Caudate nucleus (tissue), 63 donors: ENCODE measurements at places on chromosomes 4 and X.

- no peak for DNase-seq
Observed at GRCh38 chr4:140707325-140707724, 48.9 kb downstream of the TBC1D9 start.

GRCh38 chrX:80317646-80318045 is 102.6 kb upstream of the TENT5D start:
- no peak for DNase-seq

- no peak for DNase-seq
Observed at GRCh38 chr4:22595684-22596083, 79.8 kb upstream of the ADGRA3 start.

DNA sequence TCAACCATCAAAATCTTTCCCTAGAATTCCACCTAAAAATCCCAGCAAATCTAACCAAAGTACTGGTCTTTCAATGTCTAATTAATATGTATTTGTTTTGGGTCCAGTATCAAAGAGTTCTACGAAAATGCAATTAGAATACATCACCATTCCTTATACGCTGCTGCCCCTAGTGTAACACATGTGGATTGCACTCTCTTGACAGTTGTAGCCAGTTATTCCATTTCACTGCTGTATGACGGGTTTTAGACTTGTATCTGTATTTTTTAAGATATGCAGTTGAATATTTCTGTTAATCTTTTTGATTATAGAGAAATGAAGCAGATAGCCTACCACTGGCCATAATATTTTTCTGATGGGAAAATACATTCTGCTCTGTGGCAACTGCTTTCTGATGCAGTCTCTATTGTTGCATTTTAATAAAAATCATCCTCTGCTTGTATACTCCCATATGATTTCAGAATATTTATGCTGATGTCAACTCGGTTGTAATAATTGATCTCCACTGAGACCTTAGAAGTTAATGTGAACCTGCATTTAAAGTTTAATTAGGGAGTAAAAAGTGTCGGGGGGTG is 17.1 kb upstream of the PAGE2B start:
- DNase-seq, result no peak
